ENCODE measurements at places on chromosomes 7 and 10. TPM values are rescaled to one million over a fixed set of nuclear protein-coding genes. Genes with fewer than 3 reads are reported as not detected.

GRCh38 chr7:76316984-76317781, 14.7 kb downstream of the HSPB1 start:
- peak; percentile 29 for DNase-seq

GRCh38 chr7:119232091-119232490, 1007.6 kb downstream of the ANKRD7 start:
- no peak for DNase-seq

DNA sequence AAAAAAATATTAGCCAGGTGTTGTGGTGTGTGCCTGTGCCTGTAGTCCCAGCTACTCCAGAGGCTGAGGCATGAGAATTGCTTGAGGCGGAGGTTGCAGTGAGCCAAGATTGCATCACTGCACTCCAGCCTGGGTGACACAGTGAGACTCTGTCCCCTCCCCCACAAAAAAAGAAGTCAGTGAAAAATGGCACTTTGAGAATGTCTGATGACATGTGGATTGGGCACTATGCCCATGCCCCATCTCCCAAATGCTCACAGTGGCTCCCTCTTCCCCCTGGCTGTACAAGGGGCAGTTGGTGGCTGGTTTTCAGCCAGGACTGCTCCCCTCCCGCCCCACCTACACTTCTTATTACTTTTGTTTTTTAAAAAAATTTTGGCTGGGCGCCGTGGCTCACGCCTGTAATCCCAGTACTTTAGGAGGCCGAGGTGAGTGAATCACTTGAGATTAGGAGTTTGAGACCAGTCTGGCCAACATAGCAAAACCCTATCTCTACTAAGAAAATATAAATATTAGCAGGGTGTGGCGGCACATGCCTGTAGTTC, 26.1 kb downstream of the IL15RA start:
- no peak for DNase-seq

DNA sequence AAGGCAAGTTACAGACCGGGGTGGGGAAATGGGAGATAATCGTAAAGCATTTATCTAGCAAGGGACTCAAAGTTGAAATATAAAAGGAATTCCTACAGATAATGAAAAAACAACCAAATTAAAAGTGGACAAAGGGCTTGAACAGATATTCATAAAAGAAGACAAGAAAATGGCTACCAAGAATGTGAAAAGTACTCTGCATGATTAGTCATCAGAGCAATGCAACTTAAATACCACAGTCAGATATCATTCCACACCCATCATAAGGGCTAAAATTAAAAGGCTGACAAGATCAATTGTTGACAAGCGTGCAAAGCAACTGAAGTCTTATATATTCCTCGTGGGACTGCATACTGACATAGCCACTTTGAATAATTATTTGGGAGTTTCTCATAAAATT, 124.6 kb upstream of the RSU1 start:
- DNase-seq, result no peak

DNA sequence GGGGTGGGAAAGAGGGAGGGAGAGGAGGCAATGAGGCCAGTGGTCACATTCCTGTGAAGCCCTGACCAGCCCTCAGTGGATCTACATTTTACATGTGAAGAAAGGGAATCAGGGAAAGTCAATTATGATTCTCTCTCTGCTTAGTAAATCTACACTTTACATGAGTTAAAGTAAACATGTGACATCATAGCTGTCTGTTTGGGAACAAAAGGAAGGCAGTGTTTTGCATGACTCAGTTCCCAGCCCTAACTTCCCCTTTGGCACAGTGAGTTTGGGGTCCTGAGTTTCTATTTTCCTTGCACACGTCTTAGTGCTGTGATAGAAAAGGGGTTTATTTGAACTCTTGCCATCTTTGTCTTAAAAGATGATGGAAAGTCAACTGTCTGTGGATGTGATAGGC, 615.1 kb downstream of the SDK1 start:
- no peak for DNase-seq

TPST1 gene
- total RNA-seq, result 137 TPM

DNA sequence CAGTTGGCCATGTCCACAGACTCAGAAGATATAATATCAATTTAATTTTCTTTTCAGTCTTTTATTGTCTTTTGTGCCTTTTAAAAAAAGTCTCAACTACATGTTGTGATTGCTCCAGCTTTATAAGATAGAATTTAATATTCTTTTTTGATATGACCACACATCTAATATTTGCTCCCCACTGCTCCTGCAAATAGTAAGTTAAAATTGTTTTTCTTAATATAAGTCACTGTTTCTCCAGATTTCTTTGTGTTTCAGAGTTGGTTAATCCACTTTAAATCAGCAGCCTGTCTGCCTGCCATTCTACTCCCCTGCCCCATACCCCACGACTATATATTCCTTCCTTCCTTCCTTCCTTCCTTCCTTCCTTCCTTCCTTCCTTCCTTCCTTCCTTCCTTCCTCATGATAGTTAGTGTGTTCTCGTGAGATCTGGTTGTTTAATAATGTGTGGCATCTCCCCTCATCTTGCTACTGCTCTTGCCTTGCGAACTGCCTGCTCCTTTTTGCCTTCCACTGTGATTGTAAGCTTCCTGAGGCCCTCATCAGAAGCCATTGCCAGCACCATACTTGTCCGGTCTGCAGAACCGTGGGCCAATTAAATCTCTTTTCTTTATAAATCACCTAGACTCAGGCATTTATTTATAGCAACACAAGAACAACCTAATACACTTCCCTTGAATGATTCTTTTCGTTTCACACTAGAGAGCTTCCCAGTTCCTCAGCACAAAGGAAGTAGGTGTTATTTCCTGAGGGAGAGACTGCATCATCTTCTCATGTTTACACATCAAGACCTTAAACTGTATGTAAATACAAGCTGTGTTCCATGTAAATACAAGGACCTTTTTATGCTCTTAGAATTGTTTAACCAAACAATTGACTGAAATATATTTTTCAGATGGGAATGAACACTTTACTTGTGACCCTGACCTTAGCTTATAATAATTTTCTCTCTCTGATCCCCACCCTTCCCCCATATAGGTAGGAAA, 24.5 kb downstream of the TAS2R16 start:
- DNase-seq, result no peak

- no peak for DNase-seq
Observed at GRCh38 chr7:137413901-137414300, 70.4 kb upstream of the PTN start.

GRCh38 chr10:32317795-32318357, 29.1 kb downstream of the EPC1 start:
- no peak for DNase-seq

DNA sequence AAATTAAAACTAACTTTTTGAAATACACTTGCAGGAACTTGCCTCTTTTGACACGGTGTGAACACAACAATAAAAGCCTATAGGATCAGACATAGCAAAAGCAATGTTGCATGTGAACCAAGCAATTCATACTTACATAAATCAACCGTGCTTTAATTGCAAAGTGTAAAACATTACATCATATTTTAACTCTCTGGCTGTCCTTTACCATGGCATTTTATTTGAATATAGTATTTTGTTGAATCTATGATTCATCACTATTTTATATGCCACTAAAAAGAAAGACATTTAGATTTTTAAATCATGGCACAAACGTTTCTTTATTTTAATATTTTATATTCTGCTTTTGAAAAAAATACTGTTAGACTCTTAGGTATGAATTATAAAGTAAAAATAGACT, 757.0 kb upstream of the KCND2 start:
- no peak for DNase-seq

PRPS1L1 gene
- total RNA-seq, result not detected

DGKI gene
- 23.3 TPM for total RNA-seq

- DNase-seq, result no peak
Observed at GRCh38 chr10:12177642-12178041, 18.0 kb downstream of the NUDT5 start.

DNA sequence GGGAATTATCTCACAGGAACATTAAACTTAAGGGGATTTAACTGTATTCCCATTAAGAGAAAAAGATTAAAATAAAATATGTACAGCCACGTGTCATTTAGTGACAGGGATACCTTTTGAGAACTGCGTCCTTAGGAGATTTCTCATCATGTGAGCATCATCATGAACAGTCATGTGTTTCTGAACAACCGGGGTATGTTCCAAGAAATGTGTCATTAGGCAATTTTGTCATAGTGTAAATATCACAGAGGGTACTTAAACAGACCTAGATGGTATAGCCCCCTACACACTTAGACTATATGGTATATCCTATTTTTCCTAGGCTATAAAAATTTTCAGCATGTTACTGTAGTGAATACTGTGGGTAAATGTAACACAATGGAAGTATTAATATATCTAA, 840.3 kb downstream of the CNTNAP2 start:
- DNase-seq, result no peak

PRPF18 gene
- total RNA-seq, result 30.1 TPM

SMURF1 gene
- 20.6 TPM for total RNA-seq

DNA sequence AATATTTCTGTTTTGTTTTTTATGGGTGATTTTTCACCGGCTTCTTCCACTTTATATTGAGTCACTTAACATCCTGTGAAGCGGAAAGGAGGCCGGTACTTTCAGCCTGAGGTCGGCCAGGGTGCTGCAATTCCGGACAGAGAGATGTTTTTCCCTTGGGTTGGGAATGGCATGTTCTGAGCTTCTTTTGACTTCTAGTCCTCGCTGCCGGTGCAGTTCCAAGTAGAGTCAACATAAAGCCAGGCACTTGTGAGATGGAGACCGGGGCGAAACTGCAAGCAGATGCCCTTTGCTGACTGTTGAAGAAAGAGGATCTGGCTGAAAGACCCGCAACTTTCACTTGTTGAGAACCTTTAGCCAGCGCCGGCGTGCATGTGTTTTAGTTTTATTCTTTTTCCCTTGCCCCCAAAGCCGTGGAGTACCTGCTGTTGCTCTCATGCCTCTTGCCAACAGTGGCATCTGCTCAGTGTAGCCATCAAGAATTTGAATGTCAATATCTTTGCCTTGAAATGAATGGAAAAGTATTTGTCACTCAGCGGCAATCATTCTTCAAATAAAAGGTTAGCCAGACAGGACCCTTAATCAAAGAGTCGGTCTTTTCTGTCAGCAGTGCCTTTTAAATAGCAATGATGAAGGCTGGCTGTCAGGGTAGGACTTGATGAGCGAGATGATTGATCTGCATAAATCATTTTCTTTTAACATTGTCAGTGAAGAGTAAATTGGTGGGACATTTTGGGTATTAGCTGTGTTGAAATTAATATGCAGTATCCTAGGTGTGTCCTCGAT, 351.2 kb downstream of the LRMDA start:
- DNase-seq, result no peak

GRCh38 chr10:58453105-58453504, 59.6 kb upstream of the BICC1 start:
- no peak for DNase-seq

DNA sequence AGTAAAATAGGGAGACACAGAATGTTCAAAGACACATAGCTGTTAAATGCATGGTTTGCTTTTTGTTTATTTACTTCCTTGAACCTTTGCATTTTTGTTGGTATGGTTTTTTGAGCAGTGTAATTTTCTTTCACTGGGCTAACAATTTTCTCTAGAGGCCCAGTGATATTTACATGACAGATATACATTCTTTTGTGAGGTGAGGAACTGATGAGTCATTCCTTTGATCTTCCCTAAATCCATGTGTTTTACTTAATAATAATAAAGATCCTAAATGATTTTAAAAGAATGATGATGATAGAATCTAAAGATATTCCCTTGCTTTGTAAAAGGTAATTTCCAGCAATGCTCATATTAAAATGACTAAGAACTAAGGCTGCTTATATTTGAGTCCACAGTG, 188.5 kb upstream of the ANK3 start:
- DNase-seq, result no peak

DNA sequence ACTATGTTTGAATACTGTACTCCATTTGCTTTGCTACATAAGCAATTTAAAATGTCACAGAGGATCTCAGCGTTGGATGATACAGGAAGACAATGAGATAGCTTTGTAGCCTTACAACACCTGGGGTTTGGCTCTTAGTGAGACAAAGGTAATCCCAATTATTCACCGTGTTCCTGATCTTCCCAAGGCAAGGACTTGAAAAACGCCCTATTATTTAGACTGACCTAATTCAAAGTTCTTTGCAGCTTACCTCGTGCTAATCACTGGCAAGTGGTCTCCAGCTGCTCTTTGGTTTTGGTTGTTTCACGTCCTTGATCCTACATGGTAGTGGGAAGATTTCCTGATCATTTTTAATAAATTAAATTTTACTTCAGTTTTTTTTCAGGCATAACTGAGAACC, 23.0 kb upstream of the C7orf33 start:
- no peak for DNase-seq

DNA sequence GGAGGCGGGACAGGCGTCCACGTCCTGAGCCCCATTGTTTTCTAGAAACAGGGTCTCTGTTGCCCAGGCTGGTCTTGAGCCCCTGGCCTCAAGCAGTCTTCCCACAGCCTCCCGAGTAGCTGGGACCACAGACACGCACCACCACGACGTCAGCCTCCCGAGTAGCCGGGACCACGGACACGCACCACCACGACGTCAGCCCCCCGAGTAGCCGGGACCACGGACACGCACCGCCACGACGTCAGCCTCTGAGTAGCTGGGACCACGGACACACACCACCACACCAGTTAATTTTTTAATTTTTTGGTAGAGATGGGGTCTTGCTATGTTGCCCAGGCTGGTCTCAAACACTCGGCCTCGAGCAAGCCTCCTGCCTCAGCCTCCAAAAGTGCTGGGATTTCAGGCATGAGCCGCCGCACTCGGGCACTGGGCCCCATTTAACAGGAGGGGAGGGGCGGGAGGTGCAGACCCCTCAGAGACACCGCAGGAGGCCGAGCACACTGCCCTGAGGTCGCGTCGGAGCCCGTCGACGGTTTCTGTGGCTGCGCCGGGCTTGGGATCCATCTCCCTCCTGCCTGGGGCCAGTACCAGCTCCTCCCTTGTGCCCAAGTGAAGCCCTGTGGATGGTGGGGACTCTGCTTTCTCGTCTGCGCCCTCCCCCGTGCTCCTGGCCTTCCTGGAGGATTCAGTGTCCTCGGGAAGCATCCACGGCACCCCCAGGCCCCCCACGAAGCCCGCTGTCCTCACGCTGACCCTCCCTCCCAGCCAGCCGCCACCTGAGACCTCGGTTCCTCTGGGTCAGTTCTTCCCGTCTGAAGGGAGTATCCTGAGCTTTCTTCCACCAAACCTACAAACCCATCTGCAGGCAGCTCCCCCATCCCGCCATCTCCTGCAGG, 13.0 kb downstream of the FAM20C start:
- no peak for DNase-seq

GRCh38 chr7:15515252-15515651, 46.6 kb downstream of the AGMO start:
- peak; percentile 65 for DNase-seq

GRCh38 chr10:10479465-10479864, 538.2 kb upstream of the CELF2 start:
- no peak for DNase-seq

DNA sequence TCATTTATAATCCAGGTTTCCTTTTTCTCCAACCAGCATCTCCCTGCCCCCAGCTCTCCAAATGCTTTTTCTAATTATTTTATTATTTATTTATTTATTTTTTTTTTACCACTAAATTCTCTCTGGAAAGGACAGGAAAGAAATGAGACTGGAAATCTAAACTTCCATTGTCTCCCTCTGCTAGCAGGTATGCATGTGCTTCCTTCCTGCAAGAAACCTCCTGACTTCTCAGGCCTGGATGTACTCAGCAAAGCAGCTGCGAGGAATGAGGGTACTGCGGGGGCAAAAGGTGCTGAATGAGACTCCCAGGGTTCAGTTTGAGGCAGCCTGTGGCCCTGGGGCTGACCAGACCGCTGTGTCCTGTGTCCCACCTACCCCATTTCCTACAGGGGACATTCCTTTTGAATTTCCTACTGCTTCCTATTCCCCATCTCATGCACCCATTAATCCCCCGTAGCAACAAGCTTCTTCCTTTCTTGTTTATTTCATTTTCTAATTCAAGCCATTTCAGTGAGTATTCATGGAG, 324.6 kb upstream of the IGFBP3 start:
- DNase-seq, result no peak

GRCh38 chr10:374354-374753, 239.1 kb downstream of the ZMYND11 start:
- DNase-seq, result peak; percentile 81

OPTN gene
- total RNA-seq, result 132 TPM

All from osteoblast (primary cell).